Activated naive CD4-positive, alpha-beta T cell treated with anti-CD3 and anti-CD28 coated beads, Interleukin-2, amount 10 ng/mL, durations not matched to agents 7 days and 5 days (primary cell): ENCODE measurements at places on chromosomes 2 and 18.

DNA sequence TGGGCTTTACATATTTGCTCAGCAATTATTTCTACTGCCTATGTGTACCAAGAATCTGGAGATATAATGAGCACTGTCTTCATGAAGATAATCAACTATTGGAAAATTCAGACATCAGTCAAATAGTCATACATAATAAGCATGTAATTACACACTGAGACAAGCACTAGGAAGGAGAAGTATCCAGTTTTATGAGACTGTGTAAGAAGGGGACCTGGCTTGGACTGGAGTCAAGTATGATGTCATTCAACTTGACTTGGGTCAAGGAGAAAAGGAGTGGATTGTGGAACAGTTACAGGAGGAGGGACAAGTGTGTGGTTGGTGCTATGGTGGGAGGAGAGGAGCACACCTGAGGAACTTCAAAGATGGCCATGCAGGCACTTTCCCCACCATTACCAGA lies 419.8 kb upstream of the TRIB2 start:
- DNase-seq, result no peak
- H3K27me3 ChIP-seq, result no peaks in the 10 kb centered on the region
- peak overlapping the region; percentile 3 for H3K27ac ChIP-seq
- H3K4me1 ChIP-seq, result peaks cover 56% of the 10 kb centered on the region
- peaks cover 27% of the 10 kb centered on the region for H3K36me3 ChIP-seq

DNA sequence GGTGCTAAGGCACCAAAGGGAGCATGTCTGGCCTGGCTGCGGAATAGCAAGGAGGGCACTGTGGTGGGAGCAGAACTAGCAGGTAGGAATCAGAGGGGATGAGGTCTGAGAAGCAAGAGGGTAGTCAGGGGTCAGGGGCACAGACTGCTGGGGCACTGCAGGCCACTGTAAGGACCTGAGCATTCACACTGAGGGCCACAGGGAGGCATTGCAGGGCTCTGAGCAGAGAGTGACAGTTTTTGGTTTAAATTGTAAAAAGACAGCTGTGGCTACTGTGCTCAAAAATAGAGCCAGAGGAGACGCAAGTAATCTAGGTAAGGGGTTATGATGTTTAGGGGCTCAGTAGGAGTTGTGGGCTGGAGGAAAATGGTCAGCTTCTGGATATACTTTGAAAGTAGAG lies 41.5 kb downstream of the ARHGAP25 start:
- H3K4me1 ChIP-seq, result peaks cover 84% of the 10 kb centered on the region
- H3K27me3 ChIP-seq, result no peaks in the 10 kb centered on the region
- peak overlapping the region; percentile 72 for H3K4me3 ChIP-seq
- peaks cover 74% of the 10 kb centered on the region for H3K36me3 ChIP-seq

GRCh38 chr2:180196419-180196977 lies 189.4 kb upstream of the CWC22 start:
- no peak overlapping the region for H3K4me3 ChIP-seq
- H3K36me3 ChIP-seq, result no peaks in the 10 kb centered on the region
- no peaks in the 10 kb centered on the region for H3K27me3 ChIP-seq
- DNase-seq, result no peak

DNA sequence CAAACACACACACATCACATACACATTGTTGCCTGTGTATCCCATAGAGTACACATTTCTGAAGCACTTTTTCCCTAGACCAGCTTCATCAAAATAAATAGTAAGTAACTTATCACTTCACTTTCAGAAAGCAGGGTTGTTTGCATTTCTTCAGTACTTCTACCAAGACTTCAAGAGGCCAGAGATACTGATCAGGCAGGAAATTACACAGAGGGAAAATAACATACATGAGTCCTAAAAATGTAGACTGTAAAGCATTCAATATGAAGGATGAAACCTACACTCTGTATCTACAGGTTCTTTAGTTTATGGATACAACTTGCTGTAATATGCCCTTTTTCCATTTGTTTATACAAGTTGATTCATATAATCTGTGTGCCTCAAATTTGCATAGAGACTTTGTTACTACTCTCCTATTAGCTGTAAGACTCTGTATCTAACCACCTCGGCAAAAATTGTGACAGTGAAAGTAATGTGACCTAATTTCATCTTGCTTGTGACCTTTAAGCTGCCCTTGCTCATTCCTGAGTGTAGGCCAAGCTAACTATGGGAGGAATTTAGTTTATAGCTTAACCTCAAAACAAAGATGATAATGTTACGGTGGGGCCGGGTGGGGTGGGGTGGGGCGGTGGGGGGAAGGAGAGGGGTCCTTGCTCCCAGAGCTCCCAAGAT lies 228.9 kb upstream of the SPOPL start:
- no peak for DNase-seq
- no peak overlapping the region for H3K27ac ChIP-seq
- H3K4me1 ChIP-seq, result no peaks in the 10 kb centered on the region
- no peaks in the 10 kb centered on the region for H3K36me3 ChIP-seq
- H3K27me3 ChIP-seq, result no peaks in the 10 kb centered on the region
- no peak overlapping the region for H3K4me3 ChIP-seq

- H3K27me3 ChIP-seq, result no peaks in the 10 kb centered on the region
- H3K4me3 ChIP-seq, result no peak overlapping the region
- no peaks in the 10 kb centered on the region for H3K4me1 ChIP-seq
- peaks cover 14% of the 10 kb centered on the region for H3K36me3 ChIP-seq
Measured at GRCh38 chr2:3266925-3267867, 110.4 kb downstream of the EIPR1 start.

DNA sequence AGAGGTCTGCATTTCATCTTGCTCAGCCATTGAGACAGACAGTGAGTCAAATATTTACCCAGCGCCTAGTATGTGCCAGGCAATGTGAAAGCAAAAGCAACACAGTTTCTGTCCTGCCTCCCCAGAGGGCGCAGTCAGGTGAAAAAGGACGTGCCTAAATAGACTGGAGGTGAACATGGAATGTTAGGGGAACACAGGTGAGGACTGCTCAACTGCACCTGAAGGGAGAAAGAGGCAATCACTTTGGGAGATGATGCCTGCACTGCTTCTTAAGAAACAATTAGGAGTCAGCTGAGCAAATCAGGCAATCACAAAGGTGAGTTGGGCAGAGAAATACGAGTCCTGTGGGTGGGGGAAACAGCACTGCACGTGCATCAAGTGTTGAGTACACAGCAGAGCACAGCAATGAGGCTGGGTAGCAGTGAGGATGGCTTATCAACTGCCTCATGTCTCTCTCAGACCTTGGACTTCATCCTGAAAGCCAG lies 218.3 kb upstream of the SMAD7 start:
- DNase-seq, result peak; percentile 24
- peaks cover 15% of the 10 kb centered on the region for H3K4me1 ChIP-seq
- peaks cover 5% of the 10 kb centered on the region for H3K36me3 ChIP-seq
- no peaks in the 10 kb centered on the region for H3K27me3 ChIP-seq

DNA sequence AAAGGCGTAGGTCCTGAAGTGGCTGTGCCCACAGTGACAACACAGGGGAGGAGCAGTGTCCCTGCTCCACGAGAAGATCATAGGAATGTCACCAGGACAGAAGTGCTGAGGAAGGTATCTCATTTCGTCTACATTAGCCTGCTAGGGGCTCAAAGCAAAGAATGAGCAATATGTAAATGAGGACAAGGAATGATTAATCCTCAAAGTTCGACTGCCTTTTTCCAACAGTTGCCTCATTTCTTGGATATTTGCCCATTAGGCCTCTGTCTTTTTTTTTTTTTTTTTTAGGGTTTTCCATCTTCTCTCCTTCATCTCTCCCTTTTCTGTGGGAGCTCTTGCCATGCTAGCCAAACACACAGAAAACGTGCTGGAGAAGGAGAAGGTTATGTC lies 105.2 kb upstream of the ARHGAP28 start:
- no peaks in the 10 kb centered on the region for H3K4me1 ChIP-seq
- DNase-seq, result no peak
- no peaks in the 10 kb centered on the region for H3K27me3 ChIP-seq
- no peak overlapping the region for H3K4me3 ChIP-seq

- H3K27me3 ChIP-seq, result no peaks in the 10 kb centered on the region
- no peaks in the 10 kb centered on the region for H3K4me1 ChIP-seq
- no peak overlapping the region for H3K4me3 ChIP-seq
- H3K27ac ChIP-seq, result no peak overlapping the region
- no peaks in the 10 kb centered on the region for H3K36me3 ChIP-seq
Measured at GRCh38 chr18:44870631-44871502, 190.2 kb downstream of the SETBP1 start.

DNA sequence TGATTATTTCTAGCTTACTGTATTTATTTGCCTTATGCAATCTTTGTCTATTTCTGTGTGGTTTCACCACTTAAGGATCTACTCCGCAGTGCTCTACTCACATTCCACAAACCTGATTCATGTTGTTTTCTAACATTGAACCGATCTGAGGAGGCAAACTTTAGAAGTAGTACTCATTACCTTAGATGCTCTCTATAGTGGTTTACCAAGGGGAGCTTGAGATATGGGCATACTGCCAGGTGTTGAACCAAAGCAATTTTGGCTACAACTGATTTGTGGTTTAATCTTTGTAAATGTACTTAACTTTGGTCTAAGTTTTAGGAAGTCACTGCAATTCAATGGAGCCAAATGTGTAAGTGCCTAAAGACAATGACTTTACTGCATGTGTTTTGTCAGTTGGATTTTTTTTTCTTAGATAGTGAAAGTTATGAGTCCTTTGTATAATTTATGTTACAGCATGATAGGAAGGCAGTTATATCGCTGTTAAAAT lies 50.1 kb downstream of the MAP2 start:
- H3K4me1 ChIP-seq, result no peaks in the 10 kb centered on the region
- no peak overlapping the region for H3K4me3 ChIP-seq
- H3K27ac ChIP-seq, result no peak overlapping the region

- no peak overlapping the region for H3K27ac ChIP-seq
- H3K4me1 ChIP-seq, result peaks cover 6% of the 10 kb centered on the region
- no peaks in the 10 kb centered on the region for H3K36me3 ChIP-seq
- peaks cover 13% of the 10 kb centered on the region for H3K27me3 ChIP-seq
Measured at GRCh38 chr2:24403168-24403831, 43.0 kb upstream of the ITSN2 start.

- H3K4me3 ChIP-seq, result no peak overlapping the region
- no peak for DNase-seq
- H3K27me3 ChIP-seq, result peaks cover 18% of the 10 kb centered on the region
- no peaks in the 10 kb centered on the region for H3K36me3 ChIP-seq
- H3K27ac ChIP-seq, result no peak overlapping the region
- H3K4me1 ChIP-seq, result no peaks in the 10 kb centered on the region
Measured at GRCh38 chr2:224359569-224359968, 42.3 kb downstream of the FAM124B start.

DNA sequence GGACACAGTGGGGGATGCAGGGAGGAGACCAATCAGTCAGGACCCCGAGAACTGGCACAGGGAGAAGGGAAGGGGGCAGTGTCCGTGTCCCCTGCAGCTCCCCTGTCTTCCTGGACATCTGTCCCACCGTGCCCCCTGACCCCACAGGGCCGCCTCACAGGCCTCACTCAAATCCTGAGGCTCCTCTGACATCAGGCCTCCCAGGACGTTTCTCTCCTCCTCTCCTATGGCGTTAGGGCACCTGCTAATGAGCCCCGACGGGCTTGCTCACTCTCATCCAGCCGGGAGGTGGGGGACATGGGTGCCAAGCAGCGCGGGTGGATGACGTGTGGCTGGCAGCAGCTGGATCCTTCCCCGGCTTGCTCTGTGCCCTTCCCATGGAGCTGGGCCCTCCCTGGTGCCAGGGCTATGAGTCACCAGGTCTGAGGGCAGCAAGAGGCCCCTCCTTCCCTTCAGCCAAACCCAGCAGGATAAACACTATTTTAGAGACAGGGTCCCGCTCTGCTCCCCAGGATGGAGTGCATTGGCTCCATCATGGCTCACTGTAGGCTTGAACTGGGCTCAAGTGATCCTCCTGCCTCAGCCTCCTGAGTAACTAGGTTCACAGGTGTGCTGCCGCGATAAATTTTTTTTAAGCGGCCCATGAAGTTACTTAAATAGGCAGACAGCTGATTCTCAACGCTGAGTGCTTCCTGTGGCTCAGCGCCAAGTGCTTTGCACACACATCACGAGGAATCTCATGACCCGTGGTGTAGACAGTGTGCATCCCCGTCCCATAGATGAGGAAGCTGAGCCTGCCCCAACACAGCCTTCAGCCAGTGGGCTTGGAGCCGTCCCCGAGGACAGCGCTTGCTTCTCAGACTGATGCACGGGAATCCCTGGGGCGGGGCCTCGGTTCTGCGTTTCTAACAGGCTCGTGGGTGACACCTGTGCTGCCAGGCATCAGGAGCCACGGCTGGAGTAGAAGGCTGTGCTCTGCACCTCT lies 64.5 kb upstream of the HDAC4 start:
- H3K27me3 ChIP-seq, result peaks cover 4% of the 10 kb centered on the region
- no peak overlapping the region for H3K4me3 ChIP-seq
- H3K4me1 ChIP-seq, result no peaks in the 10 kb centered on the region
- no peak for DNase-seq
- no peak overlapping the region for H3K27ac ChIP-seq
- no peaks in the 10 kb centered on the region for H3K36me3 ChIP-seq

GRCh38 chr18:59502274-59503175 lies 143.5 kb upstream of the LMAN1 start:
- no peaks in the 10 kb centered on the region for H3K36me3 ChIP-seq
- no peaks in the 10 kb centered on the region for H3K27me3 ChIP-seq
- no peaks in the 10 kb centered on the region for H3K4me1 ChIP-seq
- H3K4me3 ChIP-seq, result no peak overlapping the region

GRCh38 chr2:31255911-31256571 lies 22.1 kb downstream of the EHD3 start:
- H3K27ac ChIP-seq, result no peak overlapping the region
- no peaks in the 10 kb centered on the region for H3K36me3 ChIP-seq
- H3K27me3 ChIP-seq, result no peaks in the 10 kb centered on the region
- no peak for DNase-seq
- H3K4me3 ChIP-seq, result no peak overlapping the region

DNA sequence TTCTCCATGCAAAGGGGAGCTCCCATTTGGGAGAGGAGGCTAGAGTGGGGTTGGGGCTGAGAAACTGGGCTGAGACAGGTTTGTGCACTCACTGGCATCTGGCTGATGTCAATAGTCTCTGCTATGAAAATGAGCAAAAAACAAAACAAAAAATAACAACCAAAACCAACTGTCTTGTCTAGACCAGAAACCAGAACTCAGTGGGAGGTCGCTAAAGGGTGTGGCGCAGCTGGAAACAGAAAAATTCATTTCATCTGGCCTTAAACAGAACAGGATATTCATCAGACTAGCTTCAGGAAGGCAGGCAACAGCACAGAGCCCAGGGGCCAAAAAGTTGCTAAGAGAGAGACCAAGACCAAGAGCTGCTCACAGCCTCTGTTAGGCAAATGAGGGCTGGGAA lies 126.1 kb downstream of the THNSL2 start:
- DNase-seq, result no peak
- H3K27me3 ChIP-seq, result no peaks in the 10 kb centered on the region
- H3K27ac ChIP-seq, result no peak overlapping the region
- no peaks in the 10 kb centered on the region for H3K4me1 ChIP-seq
- H3K4me3 ChIP-seq, result no peak overlapping the region

DNA sequence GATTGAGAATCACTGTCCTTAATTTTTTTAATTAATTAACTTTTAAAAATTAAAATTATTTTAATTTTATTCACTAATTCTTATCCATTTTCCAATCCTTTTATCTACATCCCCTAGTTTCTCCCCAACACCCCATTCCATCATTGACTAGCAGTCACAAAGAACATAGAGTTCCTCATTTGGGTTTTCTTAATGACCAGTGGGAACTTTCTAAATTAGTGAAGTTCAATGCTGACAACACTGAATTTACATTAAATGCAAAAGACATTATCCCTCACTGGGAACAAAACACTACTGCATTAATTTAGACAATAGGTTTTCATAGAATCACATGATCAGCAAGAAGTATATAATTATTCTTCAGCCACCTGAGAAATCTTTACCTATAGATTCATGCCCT lies 80.6 kb upstream of the GLS start:
- DNase-seq, result no peak
- no peak overlapping the region for H3K27ac ChIP-seq
- no peaks in the 10 kb centered on the region for H3K27me3 ChIP-seq
- no peaks in the 10 kb centered on the region for H3K4me1 ChIP-seq
- no peaks in the 10 kb centered on the region for H3K36me3 ChIP-seq
